ENCODE measurements at places on chromosomes 4 and X.

DNA sequence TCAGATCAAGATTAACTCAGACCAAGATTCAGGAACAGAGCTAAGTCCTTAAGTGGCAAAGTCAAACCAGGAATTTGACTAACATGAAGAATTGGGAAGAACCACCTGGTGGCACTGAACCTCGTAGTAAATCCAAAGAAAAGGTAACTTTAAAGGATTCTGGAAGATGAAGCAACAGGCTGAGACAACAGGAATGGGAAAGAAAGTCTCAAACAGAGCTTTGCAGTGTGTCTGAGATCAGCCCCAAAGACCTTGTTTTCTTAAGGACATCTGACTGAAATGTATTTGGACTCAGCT lies 126.1 kb downstream of the ASB9 start:
- no peak for DNase-seq

- no peak for DNase-seq
Observed at GRCh38 chr4:153603258-153603657, 80.8 kb upstream of the TLR2 start.

DNA sequence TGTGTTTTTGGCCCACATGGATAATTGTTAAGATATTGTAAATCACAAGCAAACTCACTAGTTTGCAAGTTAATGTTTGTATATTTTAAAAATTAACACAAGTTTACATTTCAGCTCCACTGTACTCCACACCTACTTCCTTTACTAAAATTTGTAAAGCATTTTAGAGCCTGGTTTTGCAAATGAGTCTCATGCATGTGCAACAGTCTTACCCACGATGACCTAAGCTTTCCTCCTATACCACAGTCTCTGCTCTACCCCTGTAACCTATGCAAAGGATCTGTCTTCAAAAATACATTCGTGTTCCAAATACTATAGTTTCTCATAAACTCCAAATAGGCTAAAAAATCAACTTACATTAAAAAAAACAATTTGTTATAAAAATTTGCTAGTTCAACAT lies 10.2 kb downstream of the BDH2 start:
- DNase-seq, result no peak

DNA sequence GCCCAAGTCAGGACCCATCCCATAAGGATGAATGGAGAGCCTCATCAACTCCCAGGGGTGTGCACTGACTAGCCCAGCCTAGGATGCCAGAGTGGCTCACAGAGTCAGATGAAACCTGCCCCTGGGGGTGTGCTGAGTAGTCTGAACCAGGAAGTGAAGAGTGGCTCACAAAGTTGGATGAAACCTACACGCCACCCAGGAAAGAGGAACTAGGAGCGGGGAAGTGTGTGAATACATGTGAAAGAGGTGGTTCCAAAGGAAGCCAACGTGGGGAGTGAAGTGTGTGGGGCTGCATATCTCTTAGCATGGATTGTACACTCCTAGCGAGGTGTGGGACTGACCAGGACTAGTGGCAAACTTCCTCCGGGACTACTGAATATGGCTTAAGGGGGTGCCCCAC lies 902.1 kb upstream of the NDST4 start:
- DNase-seq, result no peak

- DNase-seq, result no peak
Observed at GRCh38 chr4:86443495-86443894, 83.6 kb upstream of the MAPK10 start.

GRCh38 chr4:102696758-102697157 lies 64.0 kb downstream of the MANBA start:
- DNase-seq, result no peak
